CD4-positive, alpha-beta T cell treated with Interleukin-4 for 1 hour (primary cell): ENCODE measurements at places on chromosomes 1 and 21.

GRCh38 chr1:237858992-237859391 lies 31.7 kb downstream of the ZP4 start:
- no peak for DNase-seq

DNA sequence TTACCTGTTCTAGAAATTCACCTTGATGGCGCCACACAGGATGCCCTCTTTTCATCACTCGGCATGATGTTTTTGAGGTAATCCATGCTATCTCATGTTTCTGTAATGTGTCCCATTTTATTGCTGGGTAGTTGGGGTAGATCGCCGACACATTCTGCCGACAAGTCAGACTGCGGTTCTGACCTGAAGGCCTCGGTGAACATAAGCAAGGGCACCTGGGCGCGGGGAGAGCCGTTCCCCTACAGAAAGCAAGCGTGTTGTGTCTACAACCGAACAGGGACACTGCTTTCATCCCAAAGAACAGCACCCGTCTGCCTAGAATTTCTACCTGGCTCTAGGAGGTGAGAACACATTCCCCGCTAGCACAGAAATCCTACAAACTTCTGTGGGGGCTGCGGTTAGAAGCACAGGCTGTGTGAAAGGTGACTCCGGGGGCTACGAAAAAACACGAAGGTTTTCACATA lies 149.2 kb downstream of the PPIAL4G start:
- no peak for DNase-seq

DNA sequence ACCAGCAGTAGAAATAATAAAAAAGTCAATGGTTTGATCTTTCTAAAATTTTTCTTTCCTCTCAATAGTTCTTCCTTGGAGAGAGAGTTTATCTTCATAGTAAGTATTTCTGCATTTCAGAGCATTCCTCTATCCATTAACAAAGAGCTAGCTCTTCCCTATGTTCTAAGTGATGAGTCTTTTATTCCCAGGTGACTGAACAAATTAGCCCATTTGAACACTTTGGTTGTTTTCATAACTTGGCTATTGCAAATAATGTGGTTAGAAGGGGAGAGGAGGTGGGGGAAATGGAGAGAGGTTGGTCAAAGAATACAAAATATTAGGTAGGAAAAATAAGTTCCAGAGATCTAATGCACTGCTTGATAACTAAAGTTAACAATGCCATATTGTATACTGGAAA lies 598.9 kb downstream of the KCNT2 start:
- DNase-seq, result no peak

- no peak for DNase-seq
These were observed 276.0 kb upstream of the NR5A2 start for GRCh38 chr1:199751506-199751905.

- no peak for DNase-seq
These were observed 75.6 kb upstream of the SLFNL1 start for GRCh38 chr1:41097105-41097504.

- no peak for DNase-seq
These were observed 11.5 kb upstream of the CCDC27 start for GRCh38 chr1:3740752-3741151.

DNA sequence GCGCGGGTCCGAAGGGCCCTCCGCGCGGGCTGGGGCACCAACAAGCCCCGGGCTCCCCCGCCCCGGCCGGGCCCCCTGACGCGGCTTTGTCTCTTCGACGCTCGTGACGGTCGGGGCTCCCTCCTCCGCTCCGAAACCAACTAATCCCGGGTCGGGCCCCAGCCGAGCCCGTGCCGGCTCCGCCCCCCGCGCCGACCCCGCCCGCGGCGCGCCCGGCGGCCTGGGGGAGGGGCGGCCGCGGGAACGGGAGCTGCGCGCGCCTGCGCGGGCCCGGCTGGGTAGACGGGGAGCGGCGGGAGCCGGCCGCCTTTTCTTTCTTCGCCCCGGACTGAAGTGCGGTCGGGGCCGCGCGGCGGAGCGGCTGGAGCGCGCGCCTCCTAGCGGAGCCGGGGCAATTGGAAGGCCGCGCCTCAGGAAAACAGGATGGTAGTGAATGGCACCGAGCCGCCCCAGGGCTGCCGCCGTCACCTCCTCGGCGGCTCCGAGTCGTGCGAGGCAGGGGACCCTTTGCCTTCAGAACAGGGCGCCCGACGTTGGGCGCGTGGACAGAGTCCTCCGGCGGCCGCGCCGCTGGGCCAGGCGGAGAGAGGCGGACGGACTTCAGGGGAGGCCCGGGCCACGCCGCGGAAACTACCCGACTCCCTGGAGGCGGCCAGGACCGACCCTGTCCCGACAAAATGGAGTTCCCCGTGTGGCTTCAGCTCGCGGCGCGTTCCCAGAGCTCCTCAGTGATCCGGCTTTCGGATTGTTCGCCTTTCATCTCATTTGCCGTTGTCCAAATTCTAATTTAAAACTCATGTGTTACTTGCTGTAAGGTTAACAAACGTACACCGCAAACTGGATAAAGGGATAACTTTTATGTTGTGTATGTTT lies at the start of gene TP53BP2:
Gene TP53BP2 (minus strand): TSS at position 138 of the 873 bp plus-strand sequence. CDS start 267 bp downstream, outside the sequence.
- DNase-seq, result peak; percentile 91

DNA sequence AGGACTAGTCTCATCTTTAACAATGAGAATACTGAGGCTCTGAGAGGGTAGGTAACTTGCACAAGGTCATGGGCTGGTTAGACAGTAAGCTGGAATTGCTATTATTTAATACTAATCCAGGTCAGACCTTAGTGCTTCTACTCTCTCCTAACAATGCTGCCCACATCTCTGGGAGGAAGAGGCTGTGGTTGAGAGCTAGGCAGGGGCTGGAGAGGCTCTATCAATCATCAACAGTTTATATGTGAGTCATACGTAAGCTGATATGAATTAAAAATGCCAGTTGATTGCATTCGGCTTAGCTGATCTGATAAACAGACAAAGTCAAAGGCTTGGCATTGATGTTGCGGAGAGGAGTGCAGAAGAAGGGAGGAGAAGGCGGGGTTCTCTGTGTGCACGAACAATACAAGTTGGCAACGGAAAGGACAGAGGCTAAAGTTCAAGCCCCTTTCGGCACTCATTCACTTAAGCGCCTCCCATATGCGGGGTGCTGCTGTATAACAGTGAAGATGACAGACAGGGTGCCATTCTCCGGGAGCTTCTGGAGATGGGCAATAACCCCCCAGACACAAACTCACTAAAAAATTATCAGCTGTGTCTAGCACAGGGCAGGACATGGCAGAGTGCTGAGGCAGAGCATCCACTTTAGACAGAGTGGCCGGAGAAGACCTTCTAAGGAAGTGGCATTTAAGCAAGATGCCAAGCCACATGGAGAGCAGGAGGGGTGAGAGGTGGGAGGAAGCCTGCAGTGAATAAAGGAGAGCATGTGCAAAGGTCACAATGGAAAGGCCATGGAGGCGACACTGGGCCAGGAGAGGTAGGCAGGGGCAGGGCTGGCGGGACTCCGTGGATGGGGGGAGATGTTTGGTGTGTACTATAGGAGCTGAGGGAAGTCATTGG lies 195.2 kb downstream of the ZSCAN20 start:
- DNase-seq, result no peak

DNA sequence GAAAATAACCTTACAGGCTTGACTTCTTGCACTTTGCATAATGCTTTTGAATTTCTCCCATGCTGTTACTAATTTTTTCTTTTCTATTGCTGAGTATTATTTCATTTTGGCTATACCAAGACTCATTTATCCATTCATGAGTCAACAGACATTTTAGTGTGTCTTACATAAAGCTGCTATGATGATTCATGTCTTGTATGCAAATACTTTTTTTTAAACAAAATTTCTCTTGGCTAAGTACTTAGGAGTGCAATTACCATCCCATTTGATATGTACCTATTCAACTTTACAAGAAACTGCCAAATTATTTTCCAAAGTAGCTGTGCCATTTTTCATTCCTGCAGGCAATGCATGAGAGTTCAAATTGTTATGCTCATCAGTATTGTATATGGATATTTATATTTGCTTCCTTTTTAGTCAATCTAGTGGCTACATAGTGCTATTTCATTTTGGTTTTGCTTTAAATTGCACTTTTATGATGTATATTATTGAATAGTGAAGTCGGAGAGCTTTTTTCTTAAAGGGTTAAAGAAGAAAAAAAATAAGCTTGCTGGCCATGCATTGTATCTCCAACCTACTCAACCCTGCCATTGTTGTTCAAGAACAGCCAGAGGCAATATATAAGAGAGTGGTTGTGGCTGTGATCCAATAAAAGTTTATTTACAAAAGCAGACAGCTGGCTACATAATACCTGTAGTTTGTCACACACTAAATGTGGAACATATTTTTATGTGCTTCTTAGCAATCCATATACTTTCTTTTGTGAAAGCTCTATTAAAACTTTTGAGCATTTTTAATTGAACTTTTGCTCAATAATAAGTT lies 862.8 kb downstream of the KCNT2 start:
- no peak for DNase-seq

- no peak for DNase-seq
These were observed 6.2 kb downstream of the UTS2 start for GRCh38 chr1:7846656-7847055.

DNA sequence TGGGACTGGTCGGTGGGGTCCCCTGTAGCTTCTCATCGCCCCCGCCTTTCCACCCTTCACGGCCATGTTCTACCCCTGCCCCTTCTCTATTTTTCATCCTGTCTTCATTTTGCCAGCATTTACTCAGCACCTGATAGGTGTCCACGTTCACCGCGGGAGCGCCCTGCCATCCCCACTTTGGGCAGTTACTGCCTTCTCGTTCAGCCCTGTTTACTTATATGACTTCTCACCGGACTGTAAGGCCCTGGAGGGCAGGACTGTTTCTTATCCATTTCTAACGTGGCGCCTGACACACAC lies 380 bp downstream of the MFN2 start:
- DNase-seq, result no peak

GRCh38 chr21:44572959-44573583 lies 458 bp upstream of the KRTAP10-4 start:
- DNase-seq, result no peak

- no peak for DNase-seq
These were observed 53.1 kb upstream of the ADAR start for GRCh38 chr1:154661110-154661509.

- peak; percentile 32 for DNase-seq
These were observed 145.4 kb downstream of the GALNT2 start for GRCh38 chr1:230212405-230212936.

DNA sequence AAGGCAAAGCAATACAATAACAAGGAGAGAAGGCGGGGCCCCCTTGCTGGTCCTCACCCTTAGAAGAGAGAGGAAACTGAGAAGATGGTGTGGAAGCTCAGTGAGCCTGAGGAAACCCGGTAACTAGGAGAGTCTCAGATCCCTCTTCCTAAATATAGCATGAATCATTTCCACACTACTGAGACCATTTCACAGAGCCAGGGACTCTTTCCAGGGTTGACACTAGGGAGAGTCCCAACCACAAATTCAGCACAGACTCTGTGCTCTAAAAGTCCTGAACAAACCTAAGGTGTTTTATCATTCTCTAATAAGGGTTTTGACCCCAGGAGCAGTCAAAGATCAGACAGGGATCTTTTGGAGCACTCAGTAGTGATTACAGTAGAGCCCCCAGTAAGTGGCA lies 647.7 kb downstream of the KCNT2 start:
- DNase-seq, result no peak

GRCh38 chr1:114355240-114355639 lies 155.8 kb downstream of the TRIM33 start:
- DNase-seq, result no peak
